ENCODE measurements at places on chromosomes 12 and 14.

GRCh38 chr14:23321572-23322547, 603 bp downstream of the PABPN1 start:
- DNase-seq: no peak

GRCh38 chr12:30862486-30862885, 64.1 kb upstream of the TSPAN11 start:
- DNase-seq: no peak

DNA sequence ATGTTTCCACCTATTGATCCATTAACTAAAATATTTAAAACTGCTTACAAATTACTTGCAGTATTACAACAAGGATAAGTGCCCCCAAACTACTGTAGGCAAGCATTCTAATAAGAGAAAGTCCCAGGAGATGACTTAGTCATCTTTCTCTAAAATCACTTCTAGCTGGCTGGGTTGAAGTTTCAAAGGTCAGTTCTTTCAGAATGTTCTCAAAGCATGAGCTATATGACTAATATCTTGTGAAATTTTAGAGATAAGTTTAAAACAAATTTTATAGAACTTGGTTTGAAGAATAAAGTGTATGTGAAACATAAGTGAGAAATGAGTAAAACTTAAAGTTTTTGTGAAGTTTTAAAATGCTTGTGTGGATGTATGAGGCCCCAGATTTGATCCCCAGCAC, 24.3 kb upstream of the OR6J1 start:
- DNase-seq: no peak

DNA sequence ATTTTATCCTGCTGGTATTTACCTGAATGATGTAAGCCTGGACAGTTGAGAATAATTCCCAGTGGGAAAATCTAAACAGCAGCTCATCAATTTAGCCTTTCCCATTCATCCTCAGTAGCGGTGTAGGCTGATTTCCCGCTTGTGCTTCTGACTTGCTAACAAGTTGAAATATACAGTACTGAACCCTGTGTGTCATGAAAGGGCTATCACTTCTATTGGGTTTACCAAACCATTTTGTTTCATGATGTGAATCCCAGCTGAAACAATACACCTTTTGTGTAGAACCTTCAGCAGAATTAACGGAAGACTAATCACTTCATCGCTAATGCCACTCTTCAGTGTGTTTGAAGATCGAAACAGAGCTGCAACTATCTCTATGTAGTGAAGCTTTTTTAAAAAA, 88.4 kb downstream of the POLR3B start:
- DNase-seq: no peak

- DNase-seq: no peak
Observed at GRCh38 chr12:2484141-2484776, 310.5 kb upstream of the FKBP4 start.

- DNase-seq: no peak
Observed at GRCh38 chr12:28830491-28830890, 318.6 kb upstream of the FAR2 start.

DNA sequence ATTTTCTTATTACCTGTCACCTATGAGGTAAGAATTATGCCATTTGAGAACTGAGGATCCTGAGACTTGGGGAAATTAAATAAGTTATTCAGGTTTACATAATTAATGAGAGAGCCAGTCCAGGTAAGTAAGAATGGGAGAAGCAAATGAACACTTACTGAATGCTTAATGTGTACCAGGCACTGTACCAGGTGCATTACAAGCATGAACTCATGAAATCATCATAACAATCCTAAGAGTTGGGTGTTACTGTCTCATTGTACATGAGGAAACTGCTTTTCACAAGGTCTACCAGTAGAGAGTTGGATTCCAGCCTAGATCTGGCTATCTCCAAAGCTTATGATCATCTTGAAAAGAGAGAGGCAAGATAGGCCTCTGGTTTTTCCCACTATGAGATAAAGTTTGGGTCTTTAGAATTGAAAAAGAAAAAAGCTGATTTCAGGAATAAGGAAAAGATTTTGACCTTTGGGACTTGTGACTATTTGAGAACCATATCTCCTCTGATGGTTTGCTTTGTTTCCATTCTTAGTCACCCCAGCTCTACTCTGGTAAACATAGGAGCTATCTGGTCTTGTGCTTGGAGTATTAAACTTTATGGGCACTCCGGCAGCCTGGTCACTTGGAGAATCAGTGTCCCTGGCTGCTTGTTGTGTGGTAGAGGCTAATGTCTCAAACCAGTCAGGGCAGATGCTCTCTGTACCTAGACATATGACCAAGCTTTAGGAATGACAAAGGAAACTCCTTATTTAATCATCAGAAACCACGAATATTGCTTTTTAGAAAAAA, 48.0 kb downstream of the PTHLH start:
- no peak for DNase-seq

- DNase-seq: no peak
Observed at GRCh38 chr12:117497407-117497806, 136.0 kb upstream of the NOS1 start.
